Hematopoietic multipotent progenitor cell treated with erythropoietin and hydrocortisone succinate and interleukin-3 and kit ligand, for 8 days (in vitro differentiated cells): ENCODE measurements at places on chromosomes 4 and X.

- peak; percentile 43 for DNase-seq
Observed at GRCh38 chrX:152821145-152821765, 9.3 kb downstream of the CETN2 start.

DNA sequence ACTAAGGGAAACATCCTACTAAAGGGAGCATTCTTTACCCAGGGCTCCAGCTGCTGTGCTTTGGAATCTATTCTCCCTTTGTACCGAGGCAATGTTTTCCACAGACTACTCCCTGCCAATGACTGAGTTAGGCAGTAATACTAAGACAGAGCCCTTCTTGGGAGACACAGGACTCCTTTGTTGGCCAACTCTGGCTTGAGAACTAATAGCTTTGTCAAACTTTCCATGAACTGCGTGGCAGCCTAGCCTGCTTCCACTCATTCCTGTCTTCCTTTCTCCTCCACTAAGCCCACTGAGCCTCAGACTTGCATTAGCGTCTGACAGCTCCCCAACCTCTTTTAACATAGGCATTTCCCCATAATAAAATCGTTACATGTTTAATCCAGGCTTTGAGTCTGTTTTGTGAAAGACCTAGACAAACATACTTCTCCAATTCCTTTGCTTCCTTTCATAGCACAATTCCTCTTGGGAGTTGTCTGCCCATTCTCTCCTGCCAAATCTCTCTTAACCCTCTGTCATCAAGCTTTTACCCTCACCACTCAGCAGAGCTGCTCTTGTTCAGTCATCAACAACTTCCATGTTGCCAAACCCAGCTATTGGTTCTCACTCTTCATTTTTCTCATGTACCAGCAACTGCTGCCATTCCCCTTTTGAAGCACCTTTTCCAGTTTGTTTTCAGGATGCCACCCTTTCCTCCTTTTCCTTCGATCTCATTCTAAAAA lies 300.3 kb upstream of the IGFBP7 start:
- no peak for DNase-seq

- no peak for DNase-seq
Observed at GRCh38 chr4:56183344-56183959, 203.8 kb downstream of the AASDH start.

DNA sequence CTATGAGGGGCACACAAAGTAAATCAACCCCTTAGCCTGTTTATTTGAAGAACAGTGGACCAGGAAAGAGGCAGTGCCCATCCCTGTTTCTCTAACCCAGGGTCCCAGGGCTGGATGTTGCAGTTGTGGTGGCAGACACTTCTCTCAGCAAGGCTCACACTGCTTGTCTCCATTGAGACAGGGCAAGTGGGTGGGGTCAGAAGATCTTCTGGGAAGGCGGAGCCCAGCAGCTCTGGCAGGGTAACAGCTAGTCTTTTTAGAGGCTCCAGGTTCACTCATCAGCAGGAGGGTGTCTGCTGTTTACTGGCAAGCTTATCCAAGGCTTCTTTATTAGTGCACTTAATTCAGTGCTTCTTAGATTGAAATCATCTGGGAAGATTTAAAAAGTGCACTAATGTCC lies 659.8 kb upstream of the DIPK2B start:
- peak; percentile 22 for DNase-seq

GRCh38 chr4:30832639-30833038 lies 112.5 kb downstream of the PCDH7 start:
- no peak for DNase-seq

- no peak for DNase-seq
Observed at GRCh38 chr4:106048250-106048971, 153.1 kb downstream of the NPNT start.

DNA sequence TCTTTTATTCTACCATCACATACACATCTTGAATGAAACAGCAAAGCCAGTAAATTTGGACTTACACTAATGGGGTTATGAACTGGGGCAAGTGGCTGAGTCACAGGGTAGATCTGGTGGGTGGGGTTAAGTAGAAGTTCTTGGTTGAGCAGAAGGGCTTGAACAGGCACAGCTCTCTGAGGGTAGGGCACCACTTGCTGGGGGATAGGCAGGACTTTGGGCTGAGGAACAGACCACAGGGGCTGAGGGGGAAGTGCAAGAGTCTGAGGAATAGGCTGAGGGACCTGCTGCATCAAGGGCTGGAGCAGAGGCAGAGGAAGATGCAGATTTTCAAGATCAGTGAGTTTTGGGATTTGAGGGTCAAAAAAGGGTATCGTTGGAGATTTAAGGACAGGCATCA lies 8.3 kb downstream of the CSN2 start:
- no peak for DNase-seq

GRCh38 chrX:114162068-114162735 lies 421.7 kb upstream of the HTR2C start:
- peak; percentile 3 for DNase-seq

- no peak for DNase-seq
Observed at GRCh38 chr4:12770351-12770750, 713.8 kb downstream of the RAB28 start.

DNA sequence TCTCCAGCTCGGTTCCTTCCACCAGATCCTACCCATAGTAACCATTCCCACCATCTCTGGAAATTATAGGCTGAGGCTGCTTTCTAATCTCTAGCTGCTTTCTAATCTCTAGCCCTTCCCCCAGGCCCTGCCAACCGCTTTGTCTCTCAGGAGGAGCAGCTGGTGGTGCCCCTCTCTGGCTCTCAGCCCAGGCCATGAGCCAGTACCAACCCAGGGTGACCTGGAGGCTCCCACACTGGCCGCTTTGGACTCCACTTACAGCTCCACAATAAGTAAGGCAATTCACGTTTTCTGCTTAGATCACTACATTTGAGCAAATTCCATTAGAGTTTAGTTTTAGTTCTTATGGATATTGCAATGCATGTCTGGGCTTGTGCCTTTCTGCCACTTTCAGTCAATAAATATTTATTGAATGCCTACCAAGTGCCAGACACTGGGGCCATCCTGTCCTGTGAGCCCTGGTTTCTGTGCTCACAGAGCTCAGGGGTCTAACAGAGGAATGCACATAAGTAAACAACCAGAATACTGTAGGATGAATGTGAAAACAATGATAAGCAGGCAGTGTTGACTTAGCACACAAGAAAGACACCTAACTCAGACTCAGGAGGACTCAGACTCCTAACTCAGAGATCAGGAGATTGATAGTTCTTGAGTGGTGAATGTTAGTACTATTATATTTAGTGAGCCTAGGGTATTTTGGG lies 38.9 kb downstream of the SMC1A start:
- peak; percentile 35 for DNase-seq

GRCh38 chr4:38859501-38859900 lies 2.9 kb upstream of the TLR6 start:
- DNase-seq, result no peak

- DNase-seq, result no peak
Observed at GRCh38 chrX:1528186-1528883, 8.7 kb downstream of the P2RY8 start.

DNA sequence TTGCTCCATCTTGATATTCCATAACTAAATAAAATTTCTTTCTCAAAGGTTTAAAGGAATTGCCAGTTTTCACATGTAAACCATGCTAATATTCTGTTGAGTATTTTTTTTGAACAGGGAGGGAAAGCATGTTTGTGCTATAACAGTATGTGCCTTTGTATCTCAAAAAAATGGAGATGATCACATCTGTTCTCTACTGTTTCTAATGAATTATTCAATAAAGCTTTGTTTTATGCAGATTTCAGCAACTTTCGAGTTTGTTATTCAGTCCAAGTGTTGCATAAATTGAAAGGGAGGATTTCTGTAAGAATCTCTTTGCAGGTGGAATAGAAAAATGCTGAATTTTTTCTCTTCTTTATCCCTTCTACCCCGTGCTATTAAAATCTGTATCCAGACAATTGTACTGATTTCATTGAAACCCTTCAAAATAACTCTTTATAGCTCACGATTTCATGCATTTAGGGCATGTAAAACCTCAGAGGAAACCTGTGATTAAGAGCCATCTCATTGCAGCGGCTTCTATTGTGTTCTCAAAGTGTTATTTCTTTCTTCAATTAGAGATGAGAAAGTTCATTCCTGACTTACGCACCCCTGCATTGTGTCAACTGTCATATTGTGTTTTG lies 42.1 kb downstream of the NEIL3 start:
- DNase-seq, result no peak

DNA sequence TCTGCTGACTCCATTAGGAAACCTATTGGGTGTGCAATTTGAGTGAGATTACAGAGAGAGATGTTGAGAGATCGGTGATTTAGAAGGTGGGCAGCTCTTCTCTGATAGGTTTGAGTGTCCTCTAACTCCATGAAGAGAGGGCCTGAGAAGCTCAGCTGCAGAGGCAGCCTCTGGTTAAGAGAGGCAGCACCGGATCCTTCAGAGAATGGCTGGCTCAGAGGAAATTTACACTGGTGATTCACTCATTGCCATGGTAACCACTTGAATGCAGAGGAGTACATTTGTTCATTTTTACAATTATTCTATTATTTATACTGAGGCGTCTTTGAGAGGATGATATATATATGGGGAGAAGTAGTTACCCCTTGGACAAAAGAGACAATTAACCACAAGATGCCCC lies 171.7 kb downstream of the PDGFRA start:
- no peak for DNase-seq

DNA sequence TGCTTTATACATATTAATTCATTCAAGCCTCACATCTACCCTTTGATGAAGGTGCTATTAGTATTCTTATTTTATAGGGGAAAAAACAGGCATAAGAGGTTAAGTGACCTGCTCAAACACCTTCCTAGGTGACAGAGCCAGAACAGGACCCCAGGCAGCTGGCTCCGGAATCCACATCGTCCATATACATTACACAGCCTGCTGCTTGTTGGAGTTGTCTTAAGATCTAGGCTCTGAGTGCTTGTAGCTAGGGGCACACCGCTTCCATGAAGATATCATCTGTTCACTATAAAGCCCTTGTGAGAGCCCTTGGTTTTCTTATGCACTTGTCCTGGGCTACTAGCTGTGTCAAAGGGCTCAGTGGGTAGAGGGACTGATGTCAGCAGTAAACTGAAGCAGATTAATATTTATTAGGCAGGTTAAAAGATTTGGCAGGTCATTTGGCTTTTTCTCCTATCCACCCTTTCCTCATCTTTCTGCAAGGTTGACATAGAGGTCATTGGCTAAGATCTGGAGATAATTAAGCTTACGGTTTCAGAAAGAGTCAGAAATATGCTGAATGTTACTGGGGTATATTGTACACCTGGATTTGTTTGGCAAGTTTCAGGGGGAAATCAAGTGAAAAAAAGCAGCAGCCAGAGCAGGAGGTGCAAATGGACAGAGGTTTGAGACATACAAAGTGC lies 195.4 kb downstream of the SOWAHB start:
- DNase-seq, result no peak

GRCh38 chr4:69126024-69126423 lies 29.8 kb downstream of the UGT2B7 start:
- no peak for DNase-seq

DNA sequence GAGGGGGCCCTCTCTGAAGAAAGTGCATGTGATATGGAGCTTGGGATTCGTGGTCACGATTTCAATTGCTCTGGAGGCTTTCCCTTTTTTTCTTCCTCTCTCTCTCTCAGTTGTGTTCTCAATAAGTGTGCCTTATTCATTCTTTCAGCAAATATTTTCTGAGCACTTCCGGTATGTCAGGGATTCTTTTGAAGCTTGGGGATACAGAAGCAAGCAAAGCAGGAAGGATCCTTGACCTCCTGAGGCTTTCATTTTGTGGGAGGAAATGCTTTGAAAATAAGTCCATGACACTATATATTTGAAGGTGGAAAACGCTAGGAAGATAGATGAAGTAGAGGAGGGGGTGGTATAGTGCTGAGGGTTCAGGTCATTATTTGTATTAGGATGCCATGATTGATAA lies 12.6 kb upstream of the GABRE start:
- DNase-seq, result no peak

- DNase-seq, result no peak
Observed at GRCh38 chrX:71671043-71671780, 3.9 kb downstream of the LOC101059915 start.

GRCh38 chrX:143636831-143637230 lies 930 bp upstream of the SLITRK4 start:
- DNase-seq, result no peak

- no peak for DNase-seq
Observed at GRCh38 chr4:52825460-52826090, 36.5 kb upstream of the RASL11B start.

GRCh38 chr4:150332086-150332485 lies 249.9 kb upstream of the MAB21L2 start:
- no peak for DNase-seq

- no peak for DNase-seq
Observed at GRCh38 chrX:19870710-19871490, 16.5 kb downstream of the SH3KBP1 start.

DNA sequence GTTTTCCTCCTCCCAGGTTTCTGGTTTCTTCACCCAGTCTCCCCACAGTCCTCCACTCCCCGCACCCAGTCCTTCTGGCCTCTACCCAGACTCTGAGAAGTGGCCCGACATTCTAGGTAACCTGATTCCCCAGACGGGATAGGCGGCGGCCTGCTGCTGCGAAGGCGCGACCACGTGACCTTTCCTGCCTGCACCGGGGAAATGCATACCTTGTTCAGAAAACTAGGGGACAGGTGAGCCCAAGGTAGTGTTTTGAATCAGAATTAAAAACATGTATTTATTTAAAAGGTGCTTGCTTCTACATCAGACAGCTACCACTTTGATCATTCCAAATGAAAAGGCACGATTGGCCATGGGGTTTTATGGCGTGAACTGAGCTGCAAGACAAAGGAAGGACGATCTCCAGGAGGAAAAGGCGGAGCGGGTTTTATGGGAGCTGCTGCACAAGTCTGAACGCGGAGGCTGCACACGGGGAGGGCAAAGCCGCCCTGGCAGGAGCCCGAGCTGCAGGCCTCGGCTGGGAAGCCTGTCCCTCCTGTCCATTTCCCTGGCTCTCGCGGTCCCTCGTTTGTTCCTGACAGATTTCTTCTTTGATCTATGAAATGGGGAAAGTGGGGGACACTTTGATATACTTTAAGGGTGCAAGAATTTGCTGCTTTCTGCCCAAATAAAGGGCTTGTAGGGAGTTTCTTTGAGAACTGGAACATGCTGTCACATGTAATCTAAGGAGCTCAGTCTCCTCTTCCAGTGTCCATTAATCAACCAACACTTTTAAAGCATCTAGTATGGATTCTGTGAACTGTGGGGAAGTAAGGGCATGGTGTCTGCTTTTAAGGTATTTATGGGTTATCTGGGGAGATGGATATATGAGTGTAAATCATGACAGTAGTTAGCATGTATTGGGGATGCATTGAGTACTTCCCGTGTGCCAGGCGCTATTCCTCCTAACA lies 150.9 kb downstream of the SPRY1 start:
- no peak for DNase-seq

- DNase-seq, result no peak
Observed at GRCh38 chr4:17170131-17170530, 271.7 kb upstream of the LDB2 start.

- DNase-seq, result no peak
Observed at GRCh38 chrX:41705042-41705441, 16.3 kb downstream of the GPR34 start.

- DNase-seq, result peak; percentile 10
Observed at GRCh38 chr4:121098266-121098665, 25.9 kb upstream of the NDNF start.
